ENCODE measurements at places on chromosomes 3 and 15.

DNA sequence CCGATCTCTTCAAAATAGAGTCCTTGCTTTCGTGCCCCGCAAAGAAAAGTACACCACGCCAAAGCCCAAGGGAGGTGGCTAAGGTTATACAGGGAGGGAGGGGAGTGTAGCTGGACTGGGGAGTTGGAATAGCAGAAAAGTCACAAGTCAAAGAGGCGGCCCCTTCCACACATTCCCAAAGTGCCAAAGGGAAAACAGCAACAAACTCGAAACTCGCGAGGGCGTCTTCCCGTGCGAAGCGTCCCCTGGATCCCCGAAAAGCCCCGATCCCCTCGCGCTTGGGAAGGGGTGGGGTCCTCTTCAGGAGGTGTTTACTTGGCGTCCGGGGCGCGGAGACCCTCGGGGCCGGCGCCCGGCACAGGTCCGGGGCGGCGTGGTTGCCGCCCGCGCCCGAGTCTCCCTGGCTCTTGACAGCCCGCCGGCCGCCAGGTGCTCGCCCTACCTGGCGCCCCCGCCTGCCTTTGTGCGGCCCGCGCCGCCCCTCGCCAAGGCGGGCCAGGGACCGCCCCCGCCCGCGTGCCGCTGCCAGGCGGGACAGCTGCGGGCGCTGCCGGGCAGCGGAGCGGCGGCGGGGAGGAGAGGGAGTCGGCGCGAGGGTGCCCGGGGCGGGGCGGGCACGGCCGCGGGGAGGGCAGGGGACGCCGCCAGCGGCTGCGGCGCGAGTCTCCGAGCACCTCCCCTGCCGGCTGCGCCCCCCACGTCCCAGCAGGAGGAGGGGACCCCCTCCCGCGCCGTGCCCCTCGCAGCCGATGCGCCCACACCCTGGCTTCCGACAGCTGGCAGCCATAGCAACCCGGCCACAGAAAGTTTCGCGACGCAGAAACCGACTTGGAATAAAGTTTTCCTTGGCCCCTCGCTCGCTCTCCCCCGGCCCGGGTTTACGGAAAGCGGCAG is 966 bp downstream of the MYO1E start:
- DNase-seq, result no peak

DNA sequence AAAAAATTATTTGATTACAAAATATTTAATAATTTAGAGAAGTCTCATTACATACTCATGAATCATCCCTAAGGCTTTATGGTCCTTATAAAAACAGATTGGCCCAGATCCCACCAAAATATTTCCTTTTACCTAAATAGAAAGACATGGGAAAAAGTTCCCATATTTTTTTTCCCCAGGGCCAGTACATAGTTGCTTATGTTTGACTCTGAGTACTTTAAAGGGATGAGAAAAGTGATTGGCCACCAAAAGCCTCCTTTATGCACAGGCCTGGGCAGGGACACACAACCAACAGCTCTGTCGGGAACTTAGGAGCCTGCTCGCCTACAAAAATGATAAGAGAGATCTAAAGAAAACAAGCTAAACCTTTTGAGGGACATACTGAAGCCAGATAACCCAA is 22.3 kb downstream of the KCNAB1 start:
- no peak for DNase-seq

- DNase-seq, result no peak
Observed at GRCh38 chr3:39271363-39271914, 8.4 kb downstream of the CX3CR1 start.

DNA sequence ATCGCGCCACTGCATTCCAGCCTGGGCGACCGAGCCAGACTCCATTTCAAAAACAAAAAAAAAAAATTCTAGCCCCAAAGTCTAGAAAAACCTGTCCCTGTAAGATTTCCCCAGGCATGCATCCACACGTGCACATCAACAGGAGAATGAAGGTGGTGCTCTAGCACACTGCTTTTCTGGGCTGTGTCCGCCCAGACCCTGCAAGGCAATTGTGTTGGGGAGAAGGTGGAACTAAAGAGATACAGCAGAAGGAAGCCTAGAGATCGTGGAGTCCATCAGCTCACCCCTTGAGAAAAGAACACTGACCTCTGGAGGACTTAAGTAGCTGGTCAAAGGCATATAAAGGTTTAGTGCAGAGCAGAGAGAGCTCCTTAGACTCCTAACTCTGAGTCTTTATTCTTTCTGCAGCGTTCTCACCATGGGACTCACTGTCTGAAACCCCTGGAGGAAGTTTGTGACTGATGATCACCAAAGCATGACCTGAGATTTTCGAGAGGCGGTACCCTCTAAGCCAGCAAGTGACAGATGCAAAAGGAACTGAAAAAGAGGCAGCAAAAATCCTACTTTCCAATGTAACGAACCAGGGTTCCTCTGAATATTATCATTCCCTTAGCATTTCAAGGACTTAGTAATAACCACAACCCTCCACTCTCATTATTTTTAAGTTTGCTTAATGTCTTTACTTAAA is 179.8 kb downstream of the MEX3B start:
- no peak for DNase-seq

DNA sequence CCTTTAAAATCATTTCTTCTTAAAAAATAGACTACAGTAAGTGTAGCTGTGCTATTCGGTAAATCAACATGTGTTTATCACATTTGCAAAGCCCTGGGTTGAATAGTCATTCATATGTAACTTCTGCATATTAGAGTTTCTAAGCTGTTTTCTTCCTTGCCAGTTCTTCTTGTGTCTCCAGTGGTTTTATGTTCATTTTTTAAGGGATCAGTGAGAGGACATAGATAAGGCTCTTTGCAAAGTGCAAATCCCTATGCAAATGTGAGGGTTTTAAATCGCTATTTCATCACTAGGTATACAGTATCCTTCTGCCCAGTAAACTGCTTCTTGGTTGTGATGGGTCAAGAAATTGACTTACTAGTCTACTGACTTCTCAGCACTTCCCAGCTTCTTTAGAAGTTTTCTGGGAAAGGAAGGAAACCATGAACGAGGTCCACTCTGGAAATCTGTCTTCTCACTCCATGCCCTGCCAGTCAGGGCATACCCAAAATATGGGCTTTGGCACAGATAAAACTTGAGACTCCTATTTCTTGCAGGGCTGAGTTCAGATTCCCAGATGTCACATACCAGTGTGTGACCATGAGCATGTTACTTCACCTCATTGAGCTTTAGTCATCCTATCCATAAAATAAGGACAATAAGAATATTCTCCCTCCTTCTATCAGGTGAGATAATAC is 38.8 kb upstream of the ADAMTS9 start:
- DNase-seq, result no peak

GRCh38 chr3:72444656-72445223 is 403.5 kb downstream of the SHQ1 start:
- DNase-seq, result no peak

DNA sequence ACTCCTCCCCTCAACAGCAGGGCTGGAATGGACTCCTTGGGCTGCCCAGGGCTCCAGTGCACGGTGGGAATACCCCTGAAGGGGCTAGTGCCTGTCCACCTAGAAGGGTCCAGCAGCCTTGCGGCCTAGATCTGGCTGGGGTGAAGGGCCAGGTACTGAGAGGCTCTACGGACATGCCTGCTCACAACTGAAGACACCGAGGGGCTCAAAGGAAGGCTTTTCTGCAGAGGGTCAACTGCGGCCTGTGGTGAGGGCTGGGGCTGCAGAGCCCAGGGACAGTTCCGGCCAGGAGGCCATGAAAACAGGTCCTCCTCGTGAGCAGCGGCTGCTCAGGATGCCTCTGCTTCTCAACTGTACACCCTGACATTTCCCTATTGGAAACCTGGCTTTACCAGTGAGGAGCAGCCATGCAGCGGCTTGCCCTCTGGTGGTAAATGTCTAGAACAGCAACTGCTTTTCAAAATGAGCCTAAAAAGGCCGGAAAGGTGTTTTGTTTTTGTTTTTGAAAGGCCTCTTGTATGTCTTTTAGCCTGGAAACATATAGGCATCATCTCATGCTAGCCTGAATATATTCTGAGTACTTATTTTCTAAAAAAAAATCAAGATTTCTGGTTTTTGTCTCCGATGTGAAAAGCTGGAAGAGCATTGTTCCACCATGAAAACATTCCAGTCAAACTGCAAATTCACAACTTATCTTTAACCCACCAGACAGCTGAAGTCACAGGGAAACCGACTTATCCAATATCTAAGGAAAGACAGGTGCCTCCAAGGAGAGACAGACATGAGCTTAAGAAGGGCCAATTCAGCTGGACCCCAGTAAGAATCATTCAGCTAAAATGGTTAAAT is 163.4 kb downstream of the KLF13 start:
- DNase-seq, result no peak

GRCh38 chr15:88613074-88613944 is 7.8 kb upstream of the AEN start:
- DNase-seq, result no peak

- no peak for DNase-seq
Observed at GRCh38 chr15:29680465-29681165, 141.7 kb downstream of the TJP1 start.

DNA sequence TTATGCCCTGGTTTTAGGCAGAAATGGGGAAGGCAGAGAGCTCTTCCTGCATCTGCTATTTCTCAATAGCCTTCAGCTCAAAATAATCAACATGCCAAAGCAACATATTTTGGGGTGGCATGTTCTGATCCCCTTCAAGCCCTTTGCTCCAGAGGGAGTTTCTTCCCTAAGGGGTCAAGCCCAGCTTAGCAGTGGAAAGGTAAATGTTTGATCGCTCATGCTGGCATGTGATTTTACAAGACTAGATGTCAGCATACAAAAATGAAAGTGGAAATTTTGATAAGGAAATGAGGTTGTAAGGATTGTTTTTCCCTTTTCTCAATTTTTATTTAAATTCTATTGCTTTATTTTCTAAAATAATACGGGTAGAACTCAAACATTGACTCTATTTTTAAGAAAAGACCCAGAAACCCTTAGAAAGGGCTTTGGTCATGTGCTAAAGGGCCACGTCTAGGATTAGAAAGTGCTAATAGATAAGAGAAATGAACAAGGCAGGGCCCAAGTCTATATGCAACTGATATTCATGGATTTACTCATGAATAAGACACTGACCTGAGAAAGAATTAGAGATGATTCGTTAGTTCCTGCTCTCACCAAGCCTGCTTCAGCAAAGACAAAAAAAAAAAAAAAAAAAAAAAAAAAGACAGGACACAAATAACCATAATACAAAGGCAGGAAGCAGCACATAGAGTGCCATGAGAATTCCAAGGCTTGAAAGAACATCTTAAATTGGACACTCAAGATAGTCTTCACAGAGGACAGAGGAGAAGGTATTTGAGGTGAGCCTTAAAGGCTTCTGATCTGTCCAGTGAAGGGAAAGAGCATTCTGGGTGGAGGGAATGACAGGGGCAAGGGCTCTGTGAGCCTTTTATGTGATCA is 55.0 kb upstream of the NR2E3 start:
- no peak for DNase-seq

- no peak for DNase-seq
Observed at GRCh38 chr3:129665024-129665768, 58.7 kb upstream of the PLXND1 start.

- no peak for DNase-seq
Observed at GRCh38 chr3:152292366-152292765, 23.6 kb downstream of the MBNL1 start.

- DNase-seq, result peak; percentile 8
Observed at GRCh38 chr15:45637552-45638033, 2.8 kb downstream of the SQOR start.
